Thoracic aorta (tissue), 2 donors: ENCODE measurements at places on chromosomes 6 and 20.

GRCh38 chr20:2116170-2116940, 14.7 kb downstream of the STK35 start:
- DNase-seq = no peak

- DNase-seq = no peak
Observed at GRCh38 chr6:2625581-2625980, 125.1 kb downstream of the MYLK4 start.

GRCh38 chr6:11662323-11662722, 116.3 kb downstream of the ADTRP start:
- no peak for DNase-seq

DNA sequence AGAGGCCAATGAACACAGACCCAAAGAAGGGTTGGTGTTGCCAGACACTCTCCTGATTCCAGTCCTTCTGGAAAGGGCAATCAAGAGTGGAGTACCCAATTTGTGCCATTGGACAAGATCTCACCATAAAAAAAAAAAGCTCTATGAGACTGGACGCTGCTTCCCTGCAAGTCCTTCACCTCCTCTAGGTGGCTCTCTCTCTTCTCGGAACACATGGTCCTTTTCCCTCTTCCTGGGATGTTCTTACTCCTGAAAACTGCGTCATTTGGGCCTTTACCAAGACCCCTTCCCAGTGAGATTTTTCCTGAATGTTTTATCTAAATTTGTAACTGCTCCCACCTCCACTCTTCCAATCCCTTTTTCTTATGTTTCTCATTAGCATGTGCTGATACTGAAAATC, 280.8 kb downstream of the FOXA2 start:
- DNase-seq = no peak

DNA sequence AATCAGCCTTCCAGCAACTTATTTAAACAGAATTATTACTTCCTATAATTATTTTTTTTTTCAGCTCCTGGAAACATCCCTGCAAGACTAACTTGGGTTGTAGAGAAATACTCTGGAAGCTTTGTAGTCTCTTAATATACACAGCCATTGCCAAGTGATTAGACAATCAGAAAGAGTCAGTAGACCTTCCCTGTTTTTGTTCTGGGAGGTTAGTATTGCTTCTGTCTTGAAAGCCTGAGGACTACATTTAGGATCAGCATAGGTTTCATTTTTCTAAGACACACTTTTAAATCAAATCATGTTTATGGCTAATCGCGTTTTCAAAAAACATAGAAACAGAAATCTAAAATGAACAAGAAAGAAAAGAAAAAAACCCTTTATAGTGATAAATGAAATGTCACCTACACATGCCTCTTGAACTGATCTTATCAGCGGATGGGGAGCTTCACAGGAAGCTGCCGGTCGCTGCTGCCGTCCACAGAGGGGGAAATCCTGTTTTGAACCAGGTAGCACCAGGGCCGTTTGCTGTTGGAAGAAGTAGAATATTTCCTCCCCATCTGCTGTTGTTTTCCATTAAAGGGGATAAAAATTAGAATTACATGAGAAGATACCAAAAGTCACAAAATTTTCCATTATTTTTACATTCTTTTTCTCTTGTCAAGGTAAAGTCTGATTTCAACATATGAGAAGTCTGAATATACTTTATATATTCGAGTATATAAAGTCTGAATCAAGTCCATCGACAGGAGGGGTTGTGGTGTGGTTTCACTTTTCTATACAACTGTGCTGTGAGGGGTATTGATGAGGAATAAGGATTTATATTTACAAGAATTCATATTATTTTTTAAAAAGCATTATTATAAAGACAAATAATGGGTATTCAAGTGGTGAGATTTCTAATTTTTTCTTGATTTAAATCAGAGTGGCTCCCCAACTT, 94.6 kb downstream of the ARMC2 start:
- DNase-seq = no peak

- no peak for DNase-seq
Observed at GRCh38 chr6:18388271-18388670, 1.1 kb downstream of the RNF144B start.

- no peak for DNase-seq
Observed at GRCh38 chr6:46530896-46531295, 39.6 kb upstream of the RCAN2 start.

- no peak for DNase-seq
Observed at GRCh38 chr6:829656-830055, 136.7 kb upstream of the EXOC2 start.

- DNase-seq = no peak
Observed at GRCh38 chr20:16308754-16309153, 264.5 kb downstream of the KIF16B start.

- no peak for DNase-seq
Observed at GRCh38 chr6:82862543-82862942, 203.1 kb downstream of the UBE3D start.

GRCh38 chr6:168877821-168878282, 375.8 kb downstream of the THBS2 start:
- no peak for DNase-seq

DNA sequence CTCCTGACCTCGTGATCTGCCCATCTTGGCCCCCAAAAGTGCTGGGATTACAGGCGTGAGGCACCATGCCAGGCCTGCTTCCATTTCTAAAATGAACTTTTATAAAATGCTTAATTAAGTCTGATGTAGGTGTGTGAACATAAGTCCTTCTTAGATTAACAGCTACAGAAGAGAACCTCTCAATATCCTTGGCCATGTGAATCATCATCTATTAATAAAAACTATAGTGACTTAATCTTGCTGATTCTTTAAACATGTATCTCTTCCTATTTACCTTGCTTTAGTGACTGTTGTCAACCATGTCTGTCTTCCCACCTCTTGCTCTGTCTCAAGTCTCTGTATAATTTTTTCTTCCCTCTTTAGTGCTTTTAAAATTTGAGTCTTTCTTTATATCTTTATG, 127.1 kb downstream of the JARID2 start:
- DNase-seq = no peak

DNA sequence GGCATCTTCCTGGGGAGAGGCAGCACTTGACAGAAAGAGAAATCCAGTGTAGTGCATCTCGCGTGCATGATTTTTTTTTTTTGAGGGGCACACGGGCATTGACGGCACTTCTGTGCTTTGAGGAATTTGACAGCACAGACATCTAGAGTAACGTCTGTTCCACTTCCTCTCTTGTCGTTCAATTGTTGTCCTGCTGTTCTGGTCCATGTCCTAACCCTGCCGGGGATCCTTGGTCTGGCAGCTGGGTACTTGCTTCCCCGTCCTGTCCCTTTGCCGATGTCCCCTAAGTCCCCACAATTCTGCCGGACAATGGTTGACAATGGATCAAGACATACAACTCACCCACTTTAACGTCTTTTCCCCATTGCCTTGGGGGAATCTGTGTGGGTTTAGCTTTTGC, 46.0 kb upstream of the NAA20 start:
- DNase-seq = no peak

DNA sequence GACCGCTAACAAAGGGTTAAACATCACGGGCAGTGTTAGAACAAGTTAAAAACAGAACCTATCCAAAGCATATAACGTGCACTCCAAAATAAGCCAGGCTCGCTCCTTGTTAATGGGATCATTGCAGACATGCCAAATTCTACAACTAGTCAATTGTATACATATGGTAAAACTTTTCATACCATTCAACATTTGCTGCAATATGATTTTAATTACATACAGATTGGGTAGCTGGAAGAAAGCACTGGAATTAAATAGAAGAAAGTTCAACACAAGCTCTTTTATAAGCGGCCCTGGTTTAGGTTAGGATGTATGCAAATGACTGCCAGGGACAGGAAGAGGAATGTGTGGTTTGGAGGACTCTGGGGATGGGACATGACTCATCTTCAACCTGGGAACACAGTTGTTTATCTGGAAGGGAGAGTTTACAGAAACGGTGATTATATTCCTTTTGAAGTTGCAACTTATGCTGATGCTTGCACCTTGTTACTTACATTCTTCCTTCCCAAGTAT, 62.5 kb upstream of the TIAM2 start:
- DNase-seq = no peak

- no peak for DNase-seq
Observed at GRCh38 chr6:107853230-107853629, 29.1 kb upstream of the SCML4 start.

DNA sequence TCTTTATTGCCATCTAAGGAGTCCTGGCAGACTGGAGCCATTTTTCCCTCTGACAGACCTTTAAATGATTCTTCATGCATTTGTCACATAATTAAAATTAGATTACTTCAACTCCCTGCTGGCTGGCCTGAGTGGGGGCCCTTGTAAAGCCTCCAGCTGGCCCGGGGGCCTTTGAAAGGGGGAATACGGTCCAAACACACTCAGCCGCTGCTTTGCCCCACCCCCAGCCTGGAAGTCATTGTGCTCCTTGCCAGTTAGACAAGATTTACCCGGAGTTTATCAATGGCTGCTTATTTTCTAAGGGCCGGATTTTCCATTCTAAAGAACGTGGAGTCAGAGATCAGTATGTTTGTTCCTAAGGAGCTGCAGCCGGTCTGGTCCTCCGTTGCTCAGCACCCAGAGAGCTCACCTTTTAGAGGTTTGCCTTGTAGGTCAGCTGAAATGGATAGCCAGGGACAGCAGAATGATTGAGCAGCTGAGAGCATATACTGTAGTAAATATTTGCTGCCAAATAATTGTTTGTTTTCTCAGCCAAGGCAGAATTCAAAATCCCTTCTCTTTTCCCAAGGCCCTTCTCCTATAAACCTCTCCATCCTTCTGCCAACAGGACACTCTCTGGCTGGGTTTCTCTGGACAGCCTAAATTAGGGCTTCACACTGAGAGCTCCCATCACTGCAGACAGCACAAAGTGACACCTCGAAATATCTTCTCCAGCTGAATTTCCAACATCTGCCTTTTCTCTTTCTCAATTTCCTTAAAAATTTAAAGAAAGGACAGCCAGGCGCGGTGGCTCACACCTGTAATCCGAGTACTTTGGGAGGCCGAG, 68.4 kb upstream of the RBM24 start:
- DNase-seq = no peak

- DNase-seq = no peak
Observed at GRCh38 chr20:19909725-19910124, 107.4 kb upstream of the NAA20 start.

DNA sequence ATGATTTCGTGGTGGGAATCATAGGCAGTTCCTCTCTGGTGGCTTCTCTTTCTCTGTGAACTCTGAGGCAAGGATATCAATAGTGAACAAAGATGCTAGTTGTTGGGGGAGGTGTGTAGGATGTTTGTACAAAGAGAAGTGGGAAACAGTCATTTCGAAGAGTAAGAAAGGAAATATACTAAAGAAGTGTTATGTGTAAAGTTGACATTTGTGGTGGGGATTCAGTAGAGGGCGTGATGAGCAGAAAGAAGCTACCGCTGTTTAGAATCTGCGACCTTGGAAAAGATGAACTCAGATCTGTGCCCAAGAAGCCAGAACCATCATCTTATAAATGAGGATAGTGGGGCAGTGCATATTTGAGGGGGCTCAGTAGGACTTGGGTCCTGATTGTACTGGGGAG, 11.4 kb downstream of the SLC35F1 start:
- DNase-seq = no peak

GRCh38 chr6:125797120-125797885, 6.5 kb downstream of the NCOA7 start:
- no peak for DNase-seq

DNA sequence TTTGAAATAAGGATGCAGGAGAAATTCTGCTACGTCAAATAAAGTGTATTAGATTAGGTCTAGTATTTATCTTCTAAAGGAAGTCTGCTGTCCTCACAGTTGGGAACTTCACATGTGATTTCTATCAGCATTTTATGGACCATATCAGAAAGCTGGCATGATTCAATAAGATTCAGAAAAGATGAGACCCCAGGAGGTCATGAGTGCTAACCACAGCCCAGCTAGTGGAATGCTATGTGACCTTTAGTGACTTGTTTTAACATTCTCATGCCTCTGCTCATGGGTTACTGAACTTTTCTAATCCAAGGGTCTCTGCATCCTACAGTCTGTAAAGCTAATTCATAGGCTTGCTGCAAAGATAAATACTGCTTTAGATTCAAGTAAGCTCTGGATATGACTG, 150.1 kb downstream of the GMPR start:
- no peak for DNase-seq

- DNase-seq = no peak
Observed at GRCh38 chr6:52474173-52474572, 54.0 kb downstream of the EFHC1 start.

DNA sequence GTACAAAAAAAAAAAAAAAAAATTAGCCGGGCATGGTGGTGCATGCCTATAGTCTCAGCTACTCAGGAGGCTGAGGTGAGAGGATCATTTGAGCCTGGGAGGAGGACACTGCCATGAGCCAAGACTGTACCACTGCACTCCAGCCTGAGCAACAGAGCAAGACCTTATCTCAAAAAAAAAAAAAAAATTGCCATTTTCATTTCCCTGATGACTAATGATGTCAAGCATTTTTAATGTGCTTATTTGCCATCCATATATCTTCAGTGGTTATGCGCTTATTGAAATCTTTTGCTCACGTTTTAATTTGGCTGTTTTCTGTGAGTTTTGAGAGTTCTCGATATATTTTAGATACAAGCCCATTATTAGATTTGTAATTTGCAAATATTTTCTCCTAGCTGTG, 46.7 kb downstream of the PFDN4 start:
- DNase-seq = no peak

- no peak for DNase-seq
Observed at GRCh38 chr20:48143435-48144081, 358.3 kb upstream of the SULF2 start.

- no peak for DNase-seq
Observed at GRCh38 chr6:43916924-43917877, 147.2 kb downstream of the VEGFA start.

- DNase-seq = no peak
Observed at GRCh38 chr20:46213946-46214823, 94.1 kb downstream of the CDH22 start.

GRCh38 chr20:651713-652614, 1.0 kb downstream of the SRXN1 start:
- no peak for DNase-seq

- DNase-seq = no peak
Observed at GRCh38 chr6:136989571-136990241, 55.1 kb downstream of the IL20RA start.

DNA sequence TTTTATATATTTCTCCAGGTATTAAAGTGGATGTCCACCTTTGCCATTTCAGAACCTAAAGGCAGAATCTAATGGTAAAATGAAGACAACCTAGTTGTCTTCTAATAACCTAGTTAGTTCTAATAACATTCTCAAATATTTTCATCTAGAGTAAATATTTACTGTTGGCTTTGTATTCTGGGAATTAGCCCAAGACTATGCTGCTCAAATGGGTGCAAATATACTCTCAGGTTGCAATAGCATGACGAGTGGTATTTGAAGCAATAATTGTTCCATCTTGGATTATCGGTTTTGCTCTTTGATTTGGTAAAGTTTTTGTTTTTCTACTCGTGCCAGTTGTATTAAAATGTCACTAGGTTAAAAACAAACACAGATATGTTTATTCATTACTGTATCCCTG, 21.0 kb upstream of the RSPH4A start:
- no peak for DNase-seq
